ENCODE measurements at places on chromosomes 16 and 17. TPM values are rescaled to one million over a fixed set of nuclear protein-coding genes. Genes with fewer than 3 reads are reported as not detected.

Gene TMEM256
- total RNA-seq: 63.7 TPM

Gene DPEP1
- 4.6 TPM for total RNA-seq

Gene RAI1
- 16.4 TPM for total RNA-seq

Gene SDR42E1
- total RNA-seq: 2.1 TPM

Gene CCDC144A
- 20.5 TPM for total RNA-seq

Gene JUP
- 29.8 TPM for total RNA-seq

Gene IGFBP4
- total RNA-seq: 13.8 TPM

All from diencephalon (tissue), 1 donor.